ENCODE measurements at places on chromosomes 4 and X. TPM values are rescaled to one million over a fixed set of nuclear protein-coding genes. Genes with fewer than 3 reads are reported as not detected.

GRCh38 chrX:24148535-24149350, 786 bp upstream of the ZFX start:
- peak; percentile 66 for DNase-seq
- H3K4me1 ChIP-seq, result peaks cover 20% of the 10 kb centered on the region
- H3K27ac ChIP-seq, result peak overlapping the region; percentile 100
- H3K36me3 ChIP-seq, result no peaks in the 10 kb centered on the region

DNA sequence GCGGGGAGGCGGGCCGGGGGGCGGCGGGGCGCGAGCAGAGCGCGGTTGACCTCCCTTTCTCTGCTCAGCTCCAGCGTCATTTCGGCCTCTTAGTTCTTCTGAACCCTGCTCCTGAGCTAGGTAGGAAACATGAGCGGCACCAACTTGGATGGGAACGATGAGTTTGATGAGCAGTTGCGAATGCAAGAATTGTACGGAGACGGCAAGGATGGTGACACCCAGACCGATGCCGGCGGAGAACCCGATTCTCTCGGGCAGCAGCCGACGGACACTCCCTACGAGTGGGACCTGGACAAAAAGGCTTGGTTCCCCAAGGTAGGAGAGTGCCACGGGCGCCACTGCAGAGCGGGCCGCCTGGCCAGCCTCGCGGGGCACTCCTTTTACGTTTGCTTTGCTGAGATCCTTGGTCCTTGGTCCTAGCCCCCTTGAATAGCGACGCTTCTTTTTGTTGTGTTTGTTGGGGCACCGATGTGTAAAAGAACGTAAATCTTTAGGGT, at the start of gene HTATSF1:
TSS of gene HTATSF1 (plus strand) at position 37 of the 497 bp plus-strand sequence. CDS start at position 130, 93 bp downstream.
- no peaks in the 10 kb centered on the region for H3K27me3 ChIP-seq
- H3K4me3 ChIP-seq, result peak within 1 kb of the TSS; percentile 42
- no peak for DNase-seq

DNA sequence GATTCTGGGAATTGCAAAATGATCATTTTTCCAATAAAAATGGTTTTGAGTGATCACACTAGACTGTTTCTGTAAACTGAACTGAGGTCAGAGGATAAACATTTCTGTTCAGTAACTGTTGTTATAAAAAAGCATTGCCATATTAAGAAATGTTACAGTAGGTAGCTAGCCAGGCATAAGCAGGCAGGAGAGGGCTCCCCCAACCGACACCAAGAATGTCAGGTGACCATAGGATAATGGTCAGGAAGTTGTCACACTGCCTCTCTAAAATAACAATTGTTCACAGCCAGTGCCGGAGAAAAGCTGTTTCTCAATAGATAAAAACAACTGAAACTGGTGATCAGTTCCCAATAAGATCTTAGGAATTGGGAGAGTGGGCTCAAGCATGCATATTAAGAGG, 306.2 kb upstream of the SLIT2 start:
- no peak overlapping the region for H3K27ac ChIP-seq
- H3K4me3 ChIP-seq, result no peak overlapping the region
- no peak for DNase-seq
- H3K4me1 ChIP-seq, result no peaks in the 10 kb centered on the region
- H3K36me3 ChIP-seq, result no peaks in the 10 kb centered on the region
- no peaks in the 10 kb centered on the region for H3K27me3 ChIP-seq

- H3K27me3 ChIP-seq, result no peaks in the 10 kb centered on the region
- H3K4me1 ChIP-seq, result no peaks in the 10 kb centered on the region
- no peak overlapping the region for H3K4me3 ChIP-seq
- H3K27ac ChIP-seq, result no peak overlapping the region
- DNase-seq, result no peak
- H3K36me3 ChIP-seq, result no peaks in the 10 kb centered on the region
Observed at GRCh38 chr4:37246891-37247290, 2.3 kb downstream of the NWD2 start.

Gene ZNF732
- total RNA-seq, result not detected

DNA sequence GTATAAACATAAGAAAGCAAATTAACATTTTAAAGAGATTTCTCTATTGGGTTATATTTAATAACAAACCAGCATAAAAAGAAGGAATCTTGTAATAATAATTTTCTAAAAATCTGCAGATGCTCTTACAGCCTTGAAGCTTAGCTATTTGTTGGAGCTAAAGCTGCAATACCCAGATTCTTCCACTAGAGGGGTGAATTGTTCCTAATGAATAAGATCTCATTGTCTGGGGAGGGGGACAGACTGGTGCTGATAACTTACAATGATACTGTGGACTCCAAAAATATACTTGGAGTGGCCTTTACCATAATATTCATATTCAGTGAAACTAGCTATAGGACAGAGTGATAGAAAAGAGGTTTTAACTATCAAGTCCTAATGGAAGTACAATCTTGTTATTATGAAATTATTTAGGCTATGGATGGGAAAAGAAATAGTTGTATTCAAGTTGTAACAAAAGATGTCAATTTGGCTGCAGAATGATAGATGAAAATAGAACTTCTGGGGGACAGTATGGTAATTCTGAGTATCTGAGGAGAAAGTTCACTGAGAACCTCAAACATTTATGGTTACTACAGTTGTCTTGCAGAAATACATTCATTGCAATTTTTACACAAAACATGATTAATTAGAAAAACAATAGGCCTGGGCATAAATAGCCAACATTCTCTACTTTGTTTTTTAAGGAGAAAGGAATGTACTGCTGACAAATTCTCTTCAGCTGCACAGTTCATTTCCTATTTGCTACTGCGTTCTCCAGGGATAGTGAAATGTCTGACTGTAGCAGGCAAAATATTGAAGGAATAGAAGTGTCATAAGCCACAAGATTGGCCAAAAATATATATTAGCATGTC, 443.3 kb downstream of the GBA3 start:
- no peaks in the 10 kb centered on the region for H3K4me1 ChIP-seq
- H3K27ac ChIP-seq, result no peak overlapping the region
- no peaks in the 10 kb centered on the region for H3K36me3 ChIP-seq

GRCh38 chr4:116736756-116737155, 348.6 kb downstream of the TRAM1L1 start:
- no peaks in the 10 kb centered on the region for H3K27me3 ChIP-seq
- H3K4me1 ChIP-seq, result no peaks in the 10 kb centered on the region
- no peak overlapping the region for H3K27ac ChIP-seq
- H3K36me3 ChIP-seq, result no peaks in the 10 kb centered on the region

DNA sequence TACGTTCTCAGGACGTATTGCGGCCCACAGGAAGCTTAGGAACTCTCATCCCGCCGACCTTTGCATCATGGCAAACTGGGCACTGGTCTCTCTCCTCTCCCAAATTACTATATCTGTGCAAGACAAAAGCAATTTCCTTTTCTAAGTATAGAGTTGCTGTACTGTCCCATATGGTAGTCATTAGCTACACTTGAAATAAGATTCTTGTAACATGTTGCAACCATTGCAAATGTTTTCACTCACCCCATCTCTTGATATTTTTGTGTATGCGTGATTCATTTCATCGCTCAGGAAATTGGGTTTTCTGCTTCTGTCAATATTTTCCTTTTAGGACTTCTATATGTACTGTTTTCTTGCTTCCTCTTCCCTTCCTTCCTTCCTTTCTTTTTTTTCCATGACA, 15.7 kb downstream of the ARMCX6 start:
- H3K27me3 ChIP-seq, result no peaks in the 10 kb centered on the region
- no peak overlapping the region for H3K27ac ChIP-seq
- DNase-seq, result no peak
- H3K36me3 ChIP-seq, result no peaks in the 10 kb centered on the region

DNA sequence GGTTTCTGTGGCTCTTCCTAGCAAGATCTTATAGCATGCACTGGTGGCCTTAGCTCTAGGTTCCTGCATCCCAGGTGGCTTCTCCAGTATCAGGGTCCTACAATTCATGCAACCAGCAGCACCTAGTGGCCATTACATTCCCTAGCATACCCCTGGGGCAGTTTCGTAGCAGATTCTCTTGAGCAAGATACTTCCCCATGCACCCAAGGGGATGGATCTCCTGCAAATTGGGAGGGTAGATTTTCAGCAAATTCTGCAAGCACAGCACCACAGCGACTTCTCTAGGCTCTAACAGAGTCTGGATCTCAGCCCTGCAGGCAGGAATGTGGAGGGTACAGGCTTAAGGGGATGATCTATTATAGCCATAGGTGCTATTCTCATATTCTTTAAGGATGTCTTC, 13.1 kb upstream of the SLC9B1 start:
- no peak overlapping the region for H3K27ac ChIP-seq
- H3K4me3 ChIP-seq, result no peak overlapping the region
- no peaks in the 10 kb centered on the region for H3K36me3 ChIP-seq
- H3K27me3 ChIP-seq, result no peaks in the 10 kb centered on the region

Gene IL1RAPL1
- total RNA-seq, result not detected

Gene ZNF630
- 1.5 TPM for total RNA-seq

Gene PRSS12
- total RNA-seq, result 0.15 TPM

Gene PLXNA3
- total RNA-seq, result 13.3 TPM

Gene OCRL
- 8.5 TPM for total RNA-seq

Gene SMIM31
- total RNA-seq, result not detected

DNA sequence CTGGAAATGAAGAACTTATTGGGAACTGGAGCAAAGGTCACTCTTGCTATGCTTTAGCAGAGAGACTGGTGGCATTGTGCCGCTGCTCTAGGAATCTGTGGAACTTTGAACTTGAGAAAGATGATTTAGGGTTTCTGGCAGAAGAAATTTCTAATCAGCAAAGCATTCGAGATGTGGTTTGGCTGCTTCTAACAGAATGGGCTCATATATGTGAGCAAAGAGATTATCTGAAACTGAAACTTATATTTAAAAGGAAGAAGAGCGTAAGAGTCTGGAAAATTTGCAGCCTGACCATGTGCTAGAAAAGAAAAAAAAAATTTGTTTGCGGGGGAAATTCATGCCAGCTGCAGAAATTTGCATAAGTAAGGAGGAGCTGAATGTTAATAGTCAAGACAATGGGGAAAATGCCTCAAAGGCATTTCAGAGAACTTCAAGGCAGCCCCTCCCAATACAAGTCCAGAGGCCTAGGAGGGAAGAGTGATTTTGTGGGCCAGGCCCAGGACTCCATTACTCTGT, 35.9 kb upstream of the PAPSS1 start:
- H3K36me3 ChIP-seq, result no peaks in the 10 kb centered on the region
- no peaks in the 10 kb centered on the region for H3K4me1 ChIP-seq
- no peak overlapping the region for H3K4me3 ChIP-seq
- no peak overlapping the region for H3K27ac ChIP-seq
- H3K27me3 ChIP-seq, result no peaks in the 10 kb centered on the region

GRCh38 chr4:174216799-174217272, 66.6 kb downstream of the FBXO8 start:
- no peak for DNase-seq
- H3K4me1 ChIP-seq, result no peaks in the 10 kb centered on the region
- no peaks in the 10 kb centered on the region for H3K36me3 ChIP-seq
- H3K27me3 ChIP-seq, result peaks cover 73% of the 10 kb centered on the region
- H3K27ac ChIP-seq, result no peak overlapping the region

- no peak for DNase-seq
- no peak overlapping the region for H3K27ac ChIP-seq
- H3K36me3 ChIP-seq, result no peaks in the 10 kb centered on the region
- no peaks in the 10 kb centered on the region for H3K27me3 ChIP-seq
- no peak overlapping the region for H3K4me3 ChIP-seq
- no peaks in the 10 kb centered on the region for H3K4me1 ChIP-seq
Observed at GRCh38 chrX:134461437-134461836, 1.5 kb downstream of the HPRT1 start.

GRCh38 chrX:39890807-39891206, 207.0 kb downstream of the BCOR start:
- H3K27ac ChIP-seq, result no peak overlapping the region
- no peaks in the 10 kb centered on the region for H3K4me1 ChIP-seq
- no peak overlapping the region for H3K4me3 ChIP-seq
- DNase-seq, result no peak
- no peaks in the 10 kb centered on the region for H3K27me3 ChIP-seq
- no peaks in the 10 kb centered on the region for H3K36me3 ChIP-seq

DNA sequence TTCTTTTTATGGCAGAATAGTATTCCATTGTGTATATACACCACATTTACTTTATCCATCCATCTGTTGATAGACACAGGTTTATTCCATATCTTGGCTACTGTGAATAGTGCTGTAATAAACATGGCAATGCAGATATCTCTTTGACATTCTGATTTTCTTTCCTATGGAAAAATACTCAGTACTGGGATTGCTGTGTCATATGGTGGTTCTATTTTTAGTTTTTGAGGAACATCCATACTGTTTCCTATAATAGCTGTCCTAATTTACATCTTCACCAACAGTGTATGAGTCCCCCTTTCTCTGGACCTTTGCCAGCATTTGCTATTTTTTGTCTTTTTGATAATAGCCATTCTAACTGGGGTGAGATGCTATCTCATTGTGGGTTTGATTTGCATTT, 73.5 kb downstream of the GPAT3 start:
- H3K27me3 ChIP-seq, result no peaks in the 10 kb centered on the region
- H3K4me3 ChIP-seq, result no peak overlapping the region
- H3K4me1 ChIP-seq, result no peaks in the 10 kb centered on the region

GRCh38 chr4:99810536-99810935, 6.1 kb upstream of the DAPP1 start:
- no peak overlapping the region for H3K4me3 ChIP-seq
- no peak for DNase-seq
- no peaks in the 10 kb centered on the region for H3K4me1 ChIP-seq
- no peak overlapping the region for H3K27ac ChIP-seq

GRCh38 chr4:17762726-17763125, 18.7 kb downstream of the FAM184B start:
- DNase-seq, result no peak
- no peak overlapping the region for H3K4me3 ChIP-seq
- no peaks in the 10 kb centered on the region for H3K36me3 ChIP-seq

Gene ETDA
- total RNA-seq, result not detected

DNA sequence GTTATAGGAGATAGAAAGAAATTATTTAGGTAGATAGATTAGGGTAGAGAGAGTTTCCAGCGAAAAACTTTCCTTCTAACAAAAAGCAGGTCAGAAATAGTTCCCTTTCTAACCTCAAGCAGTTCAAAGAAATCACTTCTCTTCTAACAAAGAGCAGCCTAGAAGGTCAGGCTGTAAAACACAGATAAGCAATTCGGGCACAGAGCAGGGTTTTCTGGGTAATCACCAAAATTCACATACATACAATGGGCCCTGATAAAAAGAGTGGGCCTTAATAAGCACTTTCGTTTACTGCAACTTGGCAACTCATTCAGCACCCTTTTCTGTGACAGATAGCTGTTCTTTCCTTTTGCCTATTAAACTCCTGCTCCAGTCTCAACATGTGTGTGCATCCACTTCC, 13.4 kb upstream of the NAF1 start:
- no peak for DNase-seq
- H3K27me3 ChIP-seq, result no peaks in the 10 kb centered on the region
- no peaks in the 10 kb centered on the region for H3K4me1 ChIP-seq
- no peak overlapping the region for H3K27ac ChIP-seq
- H3K36me3 ChIP-seq, result no peaks in the 10 kb centered on the region

DNA sequence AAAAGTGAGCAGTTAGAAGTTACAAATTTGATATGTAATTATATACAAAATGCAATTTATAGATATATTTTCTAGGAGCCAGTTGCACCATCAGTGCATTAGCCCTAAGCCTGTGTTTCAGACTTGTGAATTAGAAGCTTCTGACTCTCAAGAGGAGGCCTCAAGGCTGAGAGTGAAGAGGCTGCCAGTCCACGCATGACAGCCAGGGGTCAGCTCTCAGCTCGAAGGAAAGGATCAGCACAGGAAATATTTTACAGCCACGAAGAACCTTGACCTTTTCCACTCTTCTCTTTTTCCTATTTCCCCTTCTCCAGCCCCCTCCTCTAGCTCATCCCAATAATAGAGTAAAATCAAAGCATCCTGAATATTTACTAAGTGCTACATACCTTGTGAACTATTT, 642.4 kb downstream of the TRIML1 start:
- H3K27me3 ChIP-seq, result no peaks in the 10 kb centered on the region
- no peaks in the 10 kb centered on the region for H3K36me3 ChIP-seq
- DNase-seq, result no peak
- no peak overlapping the region for H3K27ac ChIP-seq
- no peak overlapping the region for H3K4me3 ChIP-seq
- no peaks in the 10 kb centered on the region for H3K4me1 ChIP-seq

Measured in uterus (tissue), 4 donors.